Activated CD8-positive, alpha-beta memory T cell treated with anti-CD3 and anti-CD28 coated beads, Interleukin-2, amount 50 U/mL, for 4 hours (primary cell): ENCODE measurements at places on chromosomes 1 and 21.

DNA sequence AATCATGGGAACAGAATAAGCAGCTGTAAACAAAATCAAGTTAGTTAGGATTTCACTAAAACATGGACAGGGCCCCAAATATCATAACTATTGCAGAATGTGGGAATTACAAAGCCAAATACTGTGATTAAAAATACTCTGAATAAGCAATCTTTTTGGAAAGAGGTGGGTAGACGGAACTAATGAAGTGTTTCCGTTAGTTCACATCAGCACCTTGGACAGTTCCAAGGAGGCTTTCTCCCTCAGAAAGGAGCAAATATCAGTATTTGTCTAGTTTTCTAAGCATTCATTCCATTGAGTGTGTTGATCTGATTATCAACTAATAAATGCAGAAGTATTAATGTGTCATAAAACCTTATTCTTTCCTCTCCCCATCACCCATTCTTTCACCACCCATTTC is 97.4 kb downstream of the FAM78B start:
- DNase-seq = no peak

GRCh38 chr1:201742955-201743805 is 85.8 kb upstream of the IPO9 start:
- DNase-seq = no peak

DNA sequence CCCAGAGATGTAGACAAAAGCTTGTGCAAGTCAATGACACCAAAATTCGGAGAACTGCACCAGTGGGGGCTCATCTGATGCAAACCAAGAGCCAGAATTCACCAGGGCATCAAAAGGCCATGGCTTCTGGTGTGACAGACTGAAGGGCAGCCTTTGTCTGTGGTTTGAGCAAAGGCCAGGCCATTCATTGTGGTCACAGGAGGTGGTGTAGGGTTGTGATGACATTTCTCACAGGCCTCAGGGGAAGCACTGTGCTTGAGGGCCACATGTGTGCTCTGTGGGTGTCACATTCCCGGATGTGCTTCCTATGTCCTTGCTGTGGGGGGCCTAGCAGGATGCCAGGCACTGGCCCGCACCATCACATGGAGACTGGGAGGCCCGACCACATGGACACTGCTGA is 22.5 kb upstream of the KCNE1 start:
- no peak for DNase-seq

- DNase-seq = no peak
Observed at GRCh38 chr1:195105281-195105680, 1503.0 kb downstream of the KCNT2 start.

GRCh38 chr1:201539561-201540431 is 869 bp downstream of the NAV1 start:
- no peak for DNase-seq

GRCh38 chr1:222784916-222785315 is 29.9 kb upstream of the DISP1 start:
- no peak for DNase-seq

- DNase-seq = no peak
Observed at GRCh38 chr21:39681257-39681656, 63.7 kb upstream of the IGSF5 start.

GRCh38 chr1:168614235-168614634 is 37.8 kb downstream of the XCL1 start:
- DNase-seq = no peak

GRCh38 chr1:204814166-204814884 is 56.3 kb upstream of the NFASC start:
- DNase-seq = no peak

- DNase-seq = no peak
Observed at GRCh38 chr1:175089136-175089718, 21.6 kb downstream of the TNN start.

GRCh38 chr1:233665575-233666270 is 51.8 kb downstream of the KCNK1 start:
- DNase-seq = no peak

GRCh38 chr1:2967881-2968280 is 53.4 kb upstream of the ACTRT2 start:
- DNase-seq = no peak

GRCh38 chr1:221998186-221998612 is 256.3 kb upstream of the DUSP10 start:
- DNase-seq = no peak

- no peak for DNase-seq
Observed at GRCh38 chr1:166140251-166140650, 26.6 kb downstream of the FAM78B start.

GRCh38 chr1:77888081-77888780 is at the start of gene NEXN:
TSS of gene NEXN (plus strand) at chr1:77888624. CDS start at chr1:77916107, 27,483 bp downstream.
- DNase-seq = no peak

DNA sequence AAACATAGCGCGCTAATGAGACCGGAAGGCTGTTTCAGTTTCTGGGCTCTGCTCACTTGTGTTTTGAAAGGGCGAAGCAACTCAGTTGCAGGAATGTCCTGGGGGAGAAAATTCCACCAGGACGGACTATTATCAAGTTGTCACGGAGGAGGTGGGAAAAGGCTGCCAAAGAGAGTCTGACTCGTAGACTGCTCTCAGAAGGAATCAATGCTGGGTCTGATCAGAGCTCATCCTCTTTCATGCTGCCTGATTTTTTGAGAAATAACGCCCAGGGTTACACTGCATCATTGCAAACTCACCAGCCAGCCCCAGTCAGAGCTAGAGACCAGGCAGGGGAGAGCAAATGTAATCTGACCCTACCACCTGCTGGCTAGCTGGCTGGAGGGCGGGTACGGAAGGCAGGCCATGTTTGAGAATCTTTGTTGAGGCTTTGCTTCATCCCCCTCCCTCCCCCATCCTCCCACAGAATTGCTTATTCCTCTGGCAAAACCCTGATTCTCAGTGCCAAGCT is 36.4 kb upstream of the BCL9 start:
- no peak for DNase-seq

GRCh38 chr1:43867976-43868740 is 65.4 kb upstream of the ARTN start:
- no peak for DNase-seq

DNA sequence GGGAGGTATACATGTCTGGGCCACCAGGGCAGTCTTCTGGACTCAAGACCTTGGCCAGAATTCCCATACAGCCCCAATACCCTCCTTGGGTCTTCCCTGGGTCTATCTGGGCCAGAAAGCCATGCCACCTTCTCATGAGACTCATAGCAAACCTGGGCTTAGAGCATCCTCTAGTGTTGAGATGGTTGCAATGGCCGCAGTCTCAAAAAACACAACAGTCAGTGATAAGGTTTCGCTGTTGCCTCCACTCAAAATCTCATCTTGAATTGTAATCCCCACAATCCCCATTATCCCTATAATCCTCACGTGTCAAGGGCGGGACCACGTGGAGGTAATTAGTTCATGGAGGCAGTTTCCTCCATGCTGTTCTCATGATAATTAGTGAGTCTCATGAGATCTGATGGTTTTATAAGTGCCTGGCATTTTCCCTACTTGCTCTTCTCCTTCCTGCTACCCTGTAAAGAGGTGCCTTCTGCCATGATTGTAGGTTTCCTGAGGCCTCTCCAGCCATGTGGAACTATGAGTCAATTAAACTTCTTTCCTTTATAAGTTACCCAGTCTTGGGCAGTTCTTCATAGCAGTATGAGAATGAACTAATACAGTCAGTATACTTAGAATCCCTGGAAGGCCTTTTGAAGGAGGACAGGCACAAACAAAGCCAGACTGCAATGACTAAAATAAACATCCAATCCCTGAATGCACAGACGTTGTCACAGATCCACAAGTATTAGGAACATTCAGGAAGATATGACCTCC is 77.0 kb downstream of the CTH start:
- DNase-seq = no peak

- DNase-seq = no peak
Observed at GRCh38 chr21:32328595-32328994, 29.9 kb downstream of the MRAP start.

- no peak for DNase-seq
Observed at GRCh38 chr1:163874070-163874469, 552.3 kb downstream of the NUF2 start.

DNA sequence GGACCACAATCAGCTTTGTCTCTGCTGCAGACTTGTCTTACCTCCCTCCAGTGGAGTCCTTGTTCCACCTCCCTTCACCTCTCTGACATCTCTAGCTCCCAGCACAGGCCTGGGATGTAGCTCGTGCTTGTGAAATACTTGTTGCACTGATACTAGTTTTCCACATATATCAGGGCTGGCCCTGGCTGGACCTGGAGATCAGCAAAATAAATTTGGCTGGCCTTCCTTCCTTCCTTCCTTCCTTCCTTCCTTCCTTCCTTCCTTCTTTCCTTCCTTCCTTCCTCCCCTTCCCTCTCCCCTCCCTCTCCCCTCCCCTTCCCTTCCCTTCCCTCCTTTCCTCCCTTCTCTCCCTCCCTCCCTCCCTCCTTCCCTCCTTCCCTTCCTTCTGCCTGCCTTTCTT is 196.5 kb downstream of the HIVEP3 start:
- no peak for DNase-seq

DNA sequence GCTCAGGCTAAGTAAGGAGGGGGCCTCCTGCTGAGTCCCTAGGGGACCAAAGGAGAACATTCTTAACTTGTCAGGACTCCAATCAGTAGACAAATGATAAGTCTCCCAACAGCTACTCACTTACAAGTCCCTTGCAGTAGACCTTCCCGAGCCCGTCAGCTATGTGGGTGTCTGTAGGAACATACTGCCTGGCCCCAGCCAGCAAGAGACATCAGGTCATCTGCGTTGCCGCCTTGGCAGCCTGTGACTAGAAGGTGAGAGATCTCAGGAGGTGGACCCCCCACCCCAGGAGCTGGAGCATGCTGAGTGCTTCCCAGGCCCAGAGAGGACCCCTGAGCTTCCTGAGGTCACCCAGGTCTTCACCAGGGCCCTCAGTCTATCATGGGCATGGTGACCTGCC is 250.5 kb downstream of the C1orf94 start:
- no peak for DNase-seq

DNA sequence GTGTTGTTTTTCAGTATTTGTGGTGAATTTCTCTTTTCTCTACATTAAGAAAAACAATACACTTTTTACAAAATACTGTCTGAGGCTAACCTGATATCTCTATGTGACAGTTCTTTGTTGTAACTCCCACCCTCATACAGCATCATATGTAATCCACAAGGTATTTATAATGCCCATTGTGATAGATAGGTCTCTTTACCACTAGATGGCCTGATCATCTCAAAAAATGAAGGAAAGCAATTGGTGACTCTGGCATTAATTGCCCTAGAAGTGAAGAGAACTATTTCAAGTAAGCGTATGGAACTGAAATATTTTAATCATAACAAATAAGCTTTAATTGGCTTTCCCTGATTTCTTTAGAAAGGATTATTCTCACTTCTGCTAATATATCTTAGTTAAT is 36.2 kb upstream of the HFM1 start:
- DNase-seq = no peak

DNA sequence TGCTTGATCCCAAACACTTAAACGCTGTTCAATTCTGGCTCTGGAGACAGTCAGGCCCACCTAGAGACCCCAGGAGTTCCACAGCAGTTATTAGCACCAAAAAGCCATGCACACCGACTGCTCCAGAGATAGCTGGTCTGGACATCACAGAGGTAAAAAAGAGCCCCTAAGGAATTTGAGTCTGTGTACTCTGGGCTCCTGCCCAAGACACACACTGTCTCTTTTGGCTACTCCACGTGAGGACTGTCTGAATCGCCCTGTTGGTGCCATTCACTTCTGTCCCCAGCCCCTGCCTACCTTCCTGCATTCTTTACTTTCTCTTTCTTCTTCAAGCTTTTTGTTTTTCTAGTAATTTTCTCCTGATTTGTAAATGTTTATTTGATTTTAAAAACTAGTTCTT is 197.4 kb downstream of the ADGRL2 start:
- no peak for DNase-seq

GRCh38 chr1:41498804-41499203 is 14.3 kb upstream of the EDN2 start:
- no peak for DNase-seq

DNA sequence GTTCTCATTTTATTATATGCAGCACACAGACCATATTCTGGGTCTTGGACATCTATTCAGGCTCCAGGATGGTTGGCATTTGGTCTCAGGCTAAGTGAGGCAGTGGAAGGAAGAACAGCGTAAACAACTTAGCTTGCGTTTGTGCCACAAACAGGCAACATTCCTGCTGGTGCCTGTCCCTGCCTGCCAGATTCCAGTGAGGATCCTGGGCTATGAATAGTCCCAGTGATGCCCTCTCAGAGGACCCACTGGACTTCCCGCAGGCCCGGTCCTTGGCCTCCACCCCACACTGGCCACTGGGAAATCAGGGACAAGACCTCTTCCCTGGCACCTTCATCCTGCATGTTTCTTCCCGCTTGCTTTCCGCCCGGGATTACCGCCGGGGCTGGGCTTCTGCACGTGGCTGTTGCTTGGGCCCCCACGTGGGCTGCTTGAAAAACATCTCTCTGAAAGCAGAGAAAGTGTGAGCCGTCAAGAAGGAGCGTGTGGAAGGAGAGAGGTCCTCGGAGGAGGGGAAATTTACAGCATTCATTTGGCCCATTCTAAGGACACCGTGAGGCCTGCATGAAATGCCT is 145.1 kb upstream of the WNT4 start:
- DNase-seq = no peak

- no peak for DNase-seq
Observed at GRCh38 chr21:27693376-27693775, 726.5 kb upstream of the ADAMTS5 start.

DNA sequence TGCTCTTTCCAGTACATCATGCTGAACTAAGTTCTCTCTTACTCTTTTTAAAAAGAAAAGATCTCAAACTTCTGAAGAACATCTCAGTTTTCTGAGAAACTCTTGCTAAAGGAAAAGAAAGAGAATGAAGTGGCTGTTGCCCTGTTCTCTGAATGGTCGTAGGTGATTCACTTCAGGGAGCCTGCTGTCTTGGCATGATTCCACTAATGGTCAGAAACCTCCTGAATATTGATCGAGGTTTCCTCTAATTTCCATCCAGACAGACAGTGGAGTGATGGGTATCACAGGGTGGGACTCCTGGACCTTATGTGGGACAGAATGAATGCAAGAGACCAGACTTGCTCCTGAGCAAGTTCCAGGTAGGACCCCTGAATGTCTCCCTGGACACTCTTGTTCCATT is 2.5 kb downstream of the FCRL2 start:
- no peak for DNase-seq

DNA sequence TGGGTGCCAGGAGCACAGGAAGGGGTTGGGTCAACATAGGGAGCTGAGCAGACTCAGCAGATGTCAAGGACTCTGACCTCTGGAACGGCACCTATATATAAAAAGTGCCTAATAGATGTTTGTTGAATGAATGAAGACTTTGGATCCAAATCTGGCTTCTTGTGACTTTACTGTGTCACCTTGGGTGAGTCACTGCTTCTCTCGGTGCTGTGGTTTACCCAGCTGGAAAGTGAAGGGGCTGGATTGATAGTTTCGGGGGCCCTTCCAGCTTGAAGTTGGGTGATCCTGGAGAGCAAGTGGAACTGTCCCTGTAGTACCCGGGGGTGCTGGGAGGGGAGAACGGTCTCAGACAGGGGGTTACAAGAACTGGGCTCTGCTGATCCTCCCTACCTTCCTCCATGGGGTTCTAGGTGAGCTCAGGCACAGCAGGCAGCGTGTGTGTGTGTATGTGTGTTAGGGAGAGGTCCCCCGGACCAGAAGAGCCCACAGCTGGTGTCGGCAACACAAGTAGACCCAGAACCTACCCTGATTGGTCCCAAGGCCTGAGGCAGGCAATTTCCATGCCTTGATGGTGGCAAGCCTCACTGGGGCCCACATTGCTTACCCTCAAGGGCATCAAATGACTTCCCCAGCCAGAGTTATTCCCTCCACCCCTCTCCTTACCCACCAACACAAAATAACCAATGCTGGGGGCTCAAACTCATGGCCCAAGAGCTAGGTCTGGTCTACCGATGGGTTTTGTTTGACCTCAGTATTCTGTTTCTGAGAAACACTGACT is 5.5 kb upstream of the PADI1 start:
- DNase-seq = no peak
